ENCODE measurements at places on chromosomes 11 and 22. TPM values are rescaled to one million over a fixed set of nuclear protein-coding genes. Genes with fewer than 3 reads are reported as not detected.

Gene LDHAL6A
- not detected for total RNA-seq

Gene PAK1
- 3.9 TPM for total RNA-seq

Gene CABP2
- total RNA-seq = not detected

Gene EMID1
- total RNA-seq = not detected

Gene TUBA8
- total RNA-seq = 6.8 TPM

Gene KRTAP5-10
- not detected for total RNA-seq

Gene RASGRP2
- 0.46 TPM for total RNA-seq

Gene KLHDC7B
- under 0.01 TPM for total RNA-seq

Gene CRYBB3
- total RNA-seq = not detected

Gene GTF2H1
- total RNA-seq = 64.0 TPM

Gene ESAM
- 70.7 TPM for total RNA-seq

Gene CD3E
- not detected for total RNA-seq

Gene HPX
- not detected for total RNA-seq

Gene RIC3
- total RNA-seq = not detected

Gene ISX
- total RNA-seq = not detected

Gene PLAAT4
- 0.65 TPM for total RNA-seq

Gene SULT4A1
- total RNA-seq = not detected

Gene SCN4B
- total RNA-seq = under 0.01 TPM

Gene KIRREL3
- total RNA-seq = under 0.01 TPM

Gene GLYAT
- not detected for total RNA-seq

Gene OR6A2
- 0.46 TPM for total RNA-seq

Gene ZBTB16
- 21.7 TPM for total RNA-seq

Gene PHF21A
- 4.2 TPM for total RNA-seq

Gene SMTNL1
- not detected for total RNA-seq

Gene RRAS2
- 178 TPM for total RNA-seq

Gene CLDN5
- total RNA-seq = 569 TPM

Gene CARD10
- 27.5 TPM for total RNA-seq

Gene HPS5
- 25.3 TPM for total RNA-seq

Gene OPCML
- total RNA-seq = not detected

Gene ATG13
- 45.1 TPM for total RNA-seq

Gene KRTAP5-7
- total RNA-seq = not detected

Gene SCARF2
- total RNA-seq = 14.9 TPM

Gene ARHGAP8
- total RNA-seq = not detected

Gene PRDX5
- total RNA-seq = 287 TPM

Gene C11orf65
- not detected for total RNA-seq

Gene MRGPRE
- not detected for total RNA-seq

Gene CREBZF
- total RNA-seq = 48.9 TPM

Gene SYT9
- 0.97 TPM for total RNA-seq

Gene GGTLC2
- total RNA-seq = not detected

Gene ARHGAP1
- total RNA-seq = 17.3 TPM

Gene MMP3
- not detected for total RNA-seq

Gene KCNE3
- 1.2 TPM for total RNA-seq

Gene EHF
- not detected for total RNA-seq

Gene RFPL1
- total RNA-seq = not detected

Gene USH1C
- total RNA-seq = not detected

Gene VPS37C
- 8.8 TPM for total RNA-seq

Gene TIMP3
- total RNA-seq = 5.2 TPM

Gene MUC15
- total RNA-seq = not detected

Gene XKR3
- total RNA-seq = not detected

Gene SCGB1D2
- not detected for total RNA-seq

Gene MAJIN
- not detected for total RNA-seq

Measured in epithelial cell of umbilical artery (primary cell).